ENCODE measurements at places on chromosomes 6 and 20. TPM values are rescaled to one million over a fixed set of nuclear protein-coding genes. Genes with fewer than 3 reads are reported as not detected.

The TRIM40 gene
- total RNA-seq: not detected

The RGL2 gene
- total RNA-seq: 35.4 TPM

The BEND6 gene
- 4.1 TPM for total RNA-seq

The MUCL3 gene
- not detected for total RNA-seq

The EMILIN3 gene
- 53.0 TPM for total RNA-seq

DNA sequence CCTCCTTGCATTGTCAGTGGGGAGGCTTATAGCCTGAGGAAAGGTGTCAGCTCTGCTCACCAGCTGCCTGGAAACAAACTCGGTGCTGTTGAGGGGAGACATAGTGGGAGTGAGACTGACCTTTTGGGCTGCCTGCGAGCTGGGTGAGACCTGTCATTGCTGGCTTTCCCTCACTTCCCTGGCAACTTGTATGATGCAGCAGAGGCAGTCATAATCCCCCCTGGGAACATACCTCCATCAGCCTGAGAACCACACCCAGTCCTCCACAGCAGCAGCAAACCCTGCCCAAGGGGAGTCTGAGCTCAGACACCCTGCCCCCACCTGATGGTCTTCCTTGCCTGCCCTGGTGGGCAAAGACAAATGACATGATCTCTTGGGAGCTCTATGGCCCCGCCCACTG is 521.2 kb upstream of the IMPG1 start:
- no peak overlapping the region for H3K27ac ChIP-seq
- DNase-seq: no peak
- H3K36me3 ChIP-seq: no peaks in the 10 kb centered on the region
- H3K27me3 ChIP-seq: no peaks in the 10 kb centered on the region

DNA sequence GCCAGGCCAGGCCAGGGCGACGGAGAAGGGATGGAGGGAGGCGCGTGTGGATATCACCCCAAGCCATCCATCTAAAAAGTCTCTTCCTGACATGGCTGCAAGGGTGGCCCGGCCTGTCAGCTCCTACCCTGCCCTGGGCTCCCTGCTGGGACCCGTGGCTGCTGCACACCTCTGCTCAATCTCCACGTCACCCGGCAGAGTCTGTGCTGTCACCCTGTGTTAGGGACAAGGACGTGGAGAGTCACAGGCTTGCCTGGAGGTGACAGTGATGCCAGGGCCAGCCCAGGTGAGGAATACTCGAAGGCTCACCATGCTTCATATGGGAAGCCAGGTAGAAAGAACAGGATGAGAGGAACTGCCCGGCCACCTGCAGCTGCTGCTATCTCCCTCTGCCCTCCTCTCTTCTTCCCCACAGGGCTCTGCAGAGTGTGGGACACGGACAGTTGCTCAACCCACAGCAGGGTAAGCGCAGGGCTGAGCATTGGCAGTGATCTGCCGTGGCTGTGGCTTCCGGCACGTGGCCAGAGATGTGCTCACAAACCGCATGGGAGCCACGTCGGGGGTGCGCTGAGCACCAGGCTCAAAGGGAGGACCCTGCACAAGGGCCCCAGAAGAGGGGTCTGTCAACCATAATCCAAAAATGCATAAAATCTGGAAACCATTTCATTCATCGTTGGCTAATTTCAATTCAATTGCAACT is 214.3 kb downstream of the DLL1 start:
- H3K4me3 ChIP-seq: no peak overlapping the region
- H3K27me3 ChIP-seq: no peaks in the 10 kb centered on the region
- no peaks in the 10 kb centered on the region for H3K4me1 ChIP-seq
- H3K27ac ChIP-seq: no peak overlapping the region
- DNase-seq: no peak

- no peak for DNase-seq
- no peak overlapping the region for H3K4me3 ChIP-seq
- H3K27me3 ChIP-seq: no peaks in the 10 kb centered on the region
Observed at GRCh38 chr20:11496380-11496779, 421.3 kb upstream of the BTBD3 start.

GRCh38 chr20:36848078-36848660 is 27.8 kb upstream of the TLDC2 start:
- H3K27me3 ChIP-seq: no peaks in the 10 kb centered on the region
- DNase-seq: peak; percentile 80
- peak overlapping the region; percentile 95 for H3K27ac ChIP-seq
- peaks cover 23% of the 10 kb centered on the region for H3K4me1 ChIP-seq

DNA sequence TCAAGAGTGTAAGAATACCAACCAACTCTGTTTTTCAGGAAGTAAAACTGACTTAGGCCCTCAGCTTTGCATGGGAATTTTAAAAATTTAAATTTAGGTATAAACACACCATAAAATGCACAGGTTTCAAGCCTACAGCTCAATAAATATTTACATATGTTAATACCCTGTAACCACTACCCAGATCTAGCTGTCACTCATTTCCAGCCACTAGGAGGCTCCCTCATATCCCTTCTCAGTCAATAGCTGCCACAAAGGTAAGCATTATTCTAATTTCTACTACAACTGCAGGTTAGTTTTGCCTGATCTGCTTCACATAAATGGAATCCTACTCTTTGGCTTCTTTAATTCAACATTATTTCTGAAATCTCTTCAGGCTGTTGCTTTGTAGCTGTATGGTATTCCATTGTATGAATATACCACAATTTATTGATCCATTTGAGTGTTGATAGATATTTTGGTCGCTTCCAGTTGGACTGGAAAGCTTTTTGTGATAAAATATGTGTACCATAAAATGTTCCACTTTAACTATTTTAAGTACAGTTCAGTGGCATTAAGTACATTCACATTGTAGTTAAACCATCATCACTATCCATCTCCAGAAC is 32.5 kb upstream of the MEI4 start:
- H3K4me1 ChIP-seq: no peaks in the 10 kb centered on the region
- H3K4me3 ChIP-seq: no peak overlapping the region
- DNase-seq: no peak
- H3K27ac ChIP-seq: no peak overlapping the region
- H3K27me3 ChIP-seq: no peaks in the 10 kb centered on the region

- DNase-seq: peak; percentile 28
- no peaks in the 10 kb centered on the region for H3K36me3 ChIP-seq
- peak overlapping the region; percentile 14 for H3K4me3 ChIP-seq
- no peaks in the 10 kb centered on the region for H3K27me3 ChIP-seq
- H3K27ac ChIP-seq: no peak overlapping the region
Observed at GRCh38 chr6:90413867-90414266, 117.2 kb upstream of the BACH2 start.

- H3K27ac ChIP-seq: no peak overlapping the region
- H3K4me3 ChIP-seq: no peak overlapping the region
- H3K27me3 ChIP-seq: no peaks in the 10 kb centered on the region
- DNase-seq: no peak
- no peaks in the 10 kb centered on the region for H3K4me1 ChIP-seq
Observed at GRCh38 chr6:1761477-1761877, 151.8 kb downstream of the FOXC1 start.

DNA sequence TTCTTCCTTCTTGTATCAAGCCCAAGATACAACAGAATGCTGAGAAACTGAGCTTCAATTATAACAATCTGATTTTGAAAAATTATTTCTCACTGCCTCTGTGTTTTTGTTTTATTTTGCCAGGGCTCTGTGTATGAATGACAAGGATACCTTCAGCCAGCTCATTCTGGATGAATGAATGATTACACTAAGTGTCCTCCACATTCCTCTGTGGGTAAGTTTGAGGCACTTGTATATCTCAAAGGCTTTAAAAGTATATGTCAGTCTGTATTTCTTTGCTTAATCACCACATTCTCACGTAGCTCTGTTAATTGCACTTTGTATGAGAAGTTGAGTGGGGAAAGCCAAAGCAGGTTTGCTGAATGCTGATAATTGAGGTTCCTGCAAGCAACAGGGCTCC is 95.1 kb downstream of the TIAM2 start:
- H3K4me1 ChIP-seq: no peaks in the 10 kb centered on the region
- DNase-seq: no peak
- H3K36me3 ChIP-seq: no peaks in the 10 kb centered on the region

DNA sequence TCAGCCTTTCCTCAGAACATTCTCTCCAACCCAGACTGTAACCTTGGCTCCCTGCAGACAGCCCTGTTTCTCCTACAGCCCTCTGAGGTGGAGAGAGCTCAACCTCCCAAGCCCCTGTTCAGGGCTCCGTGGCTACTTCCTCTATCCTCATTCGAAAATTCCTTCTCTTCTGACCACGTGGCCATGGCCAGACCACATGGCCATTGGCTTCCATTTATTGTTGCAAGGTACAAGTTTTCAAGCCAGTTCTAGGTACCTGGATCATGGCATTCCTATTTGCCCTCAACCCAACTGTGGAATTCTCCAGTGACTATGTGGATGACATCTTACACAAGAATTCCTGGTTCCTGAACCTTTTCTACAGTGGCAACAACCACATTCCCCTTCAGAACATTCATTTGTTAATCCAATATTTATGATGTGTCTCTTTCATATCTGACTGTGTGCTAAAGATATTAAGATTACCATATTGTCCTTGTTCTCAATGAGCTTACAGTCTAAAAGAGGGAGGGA is 161.9 kb downstream of the GMPR start:
- H3K27me3 ChIP-seq: no peaks in the 10 kb centered on the region
- peak overlapping the region; percentile 76 for H3K27ac ChIP-seq

GRCh38 chr6:139932671-139933070 is 558.2 kb upstream of the CITED2 start:
- no peak overlapping the region for H3K27ac ChIP-seq
- H3K27me3 ChIP-seq: no peaks in the 10 kb centered on the region
- no peaks in the 10 kb centered on the region for H3K4me1 ChIP-seq
- H3K4me3 ChIP-seq: no peak overlapping the region
- DNase-seq: no peak
- no peaks in the 10 kb centered on the region for H3K36me3 ChIP-seq

GRCh38 chr20:41272339-41272738 is 45.2 kb downstream of the ZHX3 start:
- no peak for DNase-seq
- no peak overlapping the region for H3K4me3 ChIP-seq
- H3K27ac ChIP-seq: no peak overlapping the region
- no peaks in the 10 kb centered on the region for H3K4me1 ChIP-seq
- no peaks in the 10 kb centered on the region for H3K36me3 ChIP-seq

DNA sequence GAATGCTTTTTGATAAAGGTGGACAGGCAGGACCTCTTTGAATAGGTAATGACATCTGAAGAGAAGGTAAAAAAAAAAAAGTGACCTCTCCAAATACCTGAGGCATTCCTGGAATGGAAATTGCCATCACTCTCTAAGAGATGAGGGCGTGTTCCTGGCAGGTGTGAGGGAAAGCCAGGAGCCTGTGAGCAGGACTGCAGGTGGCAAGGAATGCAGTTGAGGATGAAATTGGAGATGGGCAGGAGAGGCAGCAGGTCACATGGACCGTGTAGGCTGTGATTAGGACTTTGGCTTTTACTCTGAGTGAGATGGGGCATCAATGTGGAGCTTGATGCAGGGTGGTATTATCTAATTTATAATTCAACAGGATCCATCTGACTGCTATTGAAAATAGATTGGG is 227.4 kb downstream of the LRFN2 start:
- no peak overlapping the region for H3K4me3 ChIP-seq
- H3K27ac ChIP-seq: no peak overlapping the region
- H3K27me3 ChIP-seq: no peaks in the 10 kb centered on the region
- no peak for DNase-seq
- H3K36me3 ChIP-seq: no peaks in the 10 kb centered on the region
- H3K4me1 ChIP-seq: no peaks in the 10 kb centered on the region

GRCh38 chr20:61306937-61307475 is 54.9 kb downstream of the CDH4 start:
- no peaks in the 10 kb centered on the region for H3K4me1 ChIP-seq
- no peak for DNase-seq
- H3K4me3 ChIP-seq: no peak overlapping the region
- H3K36me3 ChIP-seq: no peaks in the 10 kb centered on the region

DNA sequence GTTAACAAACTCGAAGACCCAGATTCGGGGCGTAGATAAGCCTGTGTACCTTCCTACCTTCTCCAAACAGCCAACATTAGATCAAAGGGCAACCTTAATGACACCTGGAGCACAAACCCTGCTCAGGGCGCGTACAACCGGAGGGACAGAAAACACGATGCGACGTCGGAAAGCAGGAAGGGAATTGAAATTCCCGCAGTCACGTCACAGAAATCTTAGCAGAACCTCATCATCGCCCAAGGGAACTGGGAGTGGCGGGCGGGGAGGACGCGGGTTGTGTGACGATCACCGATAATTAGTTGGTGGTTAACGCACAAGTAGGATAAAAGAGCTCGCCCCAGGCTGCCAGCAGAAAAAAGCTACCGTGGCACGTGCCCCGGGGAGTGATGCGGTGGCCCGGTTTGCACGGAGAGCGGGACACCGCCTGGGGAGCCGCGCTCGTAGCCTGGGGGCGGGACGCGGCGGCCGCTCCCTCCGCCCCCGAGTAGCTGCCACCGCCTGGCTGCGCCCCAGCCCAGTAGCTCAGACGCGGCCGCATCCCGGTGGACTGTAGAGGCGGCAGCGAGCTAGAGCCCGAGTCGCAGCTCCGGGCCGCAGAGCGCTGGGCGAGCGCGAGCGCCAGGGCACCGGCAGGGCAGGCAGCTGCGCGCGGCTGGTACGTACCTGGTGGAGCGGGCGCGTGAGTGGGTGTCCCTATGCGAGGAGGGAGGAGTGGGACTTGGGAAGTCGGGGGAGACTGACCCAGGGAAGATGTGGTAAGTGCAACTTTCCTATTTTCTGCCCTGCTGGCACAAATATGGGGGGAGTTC is at the start of gene PKIB:
TSS of gene PKIB (plus strand) at position 525 of the 809 bp plus-strand sequence. CDS start 107,390 bp downstream, outside the sequence.
- no peaks in the 10 kb centered on the region for H3K36me3 ChIP-seq
- peak; percentile 31 for DNase-seq
- no peak within 1 kb of the TSS for H3K27ac ChIP-seq
- peak within 1 kb of the TSS; percentile 13 for H3K4me3 ChIP-seq

DNA sequence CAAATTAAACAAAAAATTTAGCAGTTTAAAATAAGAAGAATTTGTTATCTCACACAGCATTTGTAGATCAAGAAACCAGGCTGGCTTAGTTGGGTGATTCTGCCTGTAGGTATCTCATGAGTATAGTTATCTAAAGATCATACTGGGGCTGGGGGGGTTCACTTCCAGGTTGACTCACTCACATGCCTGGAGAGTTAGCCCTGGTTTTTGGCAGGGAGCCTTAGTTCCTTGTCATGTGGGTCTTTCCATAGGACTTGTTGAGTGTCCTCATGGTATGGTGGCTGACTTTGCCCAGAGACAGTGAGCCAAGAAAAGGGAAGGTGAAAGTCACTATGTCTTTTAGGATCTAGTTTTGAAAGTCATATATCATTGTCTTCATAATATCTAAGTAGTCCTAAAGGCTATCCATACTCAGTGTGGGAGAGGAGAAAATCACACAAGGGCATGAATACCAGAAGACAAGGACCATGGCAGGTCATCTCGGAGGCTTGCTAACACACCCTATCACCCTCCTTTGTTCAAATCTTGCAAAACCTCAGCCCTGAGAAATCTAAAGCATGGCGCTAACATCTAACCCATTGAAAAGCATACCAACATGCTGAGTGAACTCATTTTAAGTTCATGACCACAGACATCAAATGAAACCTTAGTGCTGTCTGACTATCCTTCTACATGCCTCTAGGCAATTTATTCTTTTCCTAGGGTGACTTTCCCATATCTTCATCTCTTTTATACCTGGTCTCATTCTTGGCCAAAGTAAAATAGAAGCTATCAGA is 39.2 kb downstream of the CYP24A1 start:
- H3K4me3 ChIP-seq: no peak overlapping the region
- no peaks in the 10 kb centered on the region for H3K4me1 ChIP-seq
- H3K36me3 ChIP-seq: no peaks in the 10 kb centered on the region
- no peaks in the 10 kb centered on the region for H3K27me3 ChIP-seq
- H3K27ac ChIP-seq: no peak overlapping the region

Measured in uterus (tissue), 4 donors.